Smooth muscle cell of trachea (primary cell): ENCODE measurements at places on chromosomes 2 and 18. TPM values are rescaled to one million over a fixed set of nuclear protein-coding genes. Genes with fewer than 3 reads are reported as not detected.

The PLGLB2 gene
- 2.0 TPM in 1 of 2 replicates, not detected in the other for total RNA-seq

The RBM43 gene
- 8.4 and 12.2 TPM in 2 replicates for total RNA-seq

The GIGYF2 gene
- 54.5 and 55.1 TPM in 2 replicates for total RNA-seq

The ABCA12 gene
- total RNA-seq = under 0.01 and 0.17 TPM in 2 replicates

The COL4A3 gene
- total RNA-seq = 0.17 and 0.29 TPM in 2 replicates

The SPR gene
- total RNA-seq = 20.5 and 32.6 TPM in 2 replicates

The POTEJ gene
- not detected in 2 replicates for total RNA-seq

The ACTR1B gene
- total RNA-seq = 62.2 and 69.4 TPM in 2 replicates

The INHA gene
- 0.29 and 0.33 TPM in 2 replicates for total RNA-seq

The SCN2A gene
- 2.0 and 7.8 TPM in 2 replicates for total RNA-seq

The ZNF385B gene
- total RNA-seq = not detected in 2 replicates

The ANKRD30B gene
- total RNA-seq = 0.15 and 0.50 TPM in 2 replicates

The C1GALT1C1L gene
- 0.50 and 1.0 TPM in 2 replicates for total RNA-seq
